ENCODE measurements at places on chromosomes 16 and 17.

DNA sequence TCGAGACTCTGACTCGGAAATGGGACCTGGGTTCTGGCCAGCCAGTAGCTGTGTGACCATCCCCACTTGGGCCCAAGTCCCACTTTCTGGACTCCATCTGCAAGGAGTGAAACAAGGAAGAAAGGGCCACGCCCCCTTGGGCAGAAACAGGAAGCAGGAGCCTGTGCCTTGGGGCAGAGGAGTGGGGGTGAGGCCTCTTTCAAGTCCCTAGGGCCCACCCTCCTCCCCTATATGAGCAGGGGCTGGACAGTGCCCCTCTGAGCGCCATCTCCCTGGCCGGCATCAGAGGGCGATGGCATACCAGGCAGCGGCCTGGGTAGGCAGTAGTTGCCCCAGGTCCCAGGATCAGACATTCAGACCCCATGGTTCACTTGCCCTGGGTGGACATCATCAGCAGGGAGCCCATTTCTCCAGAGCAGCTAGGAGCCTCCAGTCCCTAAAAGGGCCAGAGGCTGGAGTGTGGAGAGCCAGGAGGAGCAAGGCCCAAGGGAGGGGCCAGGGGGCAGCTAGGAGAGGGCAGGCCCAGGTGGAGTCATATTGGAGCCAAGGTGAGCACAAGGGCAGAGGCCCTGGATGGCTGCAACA lies 7.1 kb downstream of the BCAR1 start:
- DNase-seq = no peak

DNA sequence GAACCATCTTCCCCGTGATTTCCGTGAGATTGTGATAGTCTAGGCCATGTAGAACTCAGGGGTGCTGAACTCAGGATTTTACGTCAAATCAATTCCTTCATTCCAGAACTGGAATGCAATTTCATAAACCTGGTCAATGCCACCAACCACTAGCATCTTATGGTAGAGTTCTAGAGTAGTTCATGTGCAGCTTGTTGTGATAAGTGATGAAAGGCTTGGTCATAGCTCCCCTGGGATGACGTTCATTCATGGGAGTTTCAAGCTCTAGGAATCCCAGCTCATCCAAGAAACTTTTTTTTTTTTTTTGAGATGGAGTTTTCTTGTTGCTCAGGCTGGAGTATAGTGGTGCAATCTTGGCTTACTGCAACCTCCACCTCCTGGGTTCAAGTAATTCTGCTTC lies 3.7 kb upstream of the DPEP2 start:
- DNase-seq = no peak

- no peak for DNase-seq
These were observed 6.7 kb downstream of the CEP295NL start for GRCh38 chr17:78896091-78896833.

GRCh38 chr16:65988024-65988595 lies 378.4 kb upstream of the CDH5 start:
- DNase-seq = no peak

DNA sequence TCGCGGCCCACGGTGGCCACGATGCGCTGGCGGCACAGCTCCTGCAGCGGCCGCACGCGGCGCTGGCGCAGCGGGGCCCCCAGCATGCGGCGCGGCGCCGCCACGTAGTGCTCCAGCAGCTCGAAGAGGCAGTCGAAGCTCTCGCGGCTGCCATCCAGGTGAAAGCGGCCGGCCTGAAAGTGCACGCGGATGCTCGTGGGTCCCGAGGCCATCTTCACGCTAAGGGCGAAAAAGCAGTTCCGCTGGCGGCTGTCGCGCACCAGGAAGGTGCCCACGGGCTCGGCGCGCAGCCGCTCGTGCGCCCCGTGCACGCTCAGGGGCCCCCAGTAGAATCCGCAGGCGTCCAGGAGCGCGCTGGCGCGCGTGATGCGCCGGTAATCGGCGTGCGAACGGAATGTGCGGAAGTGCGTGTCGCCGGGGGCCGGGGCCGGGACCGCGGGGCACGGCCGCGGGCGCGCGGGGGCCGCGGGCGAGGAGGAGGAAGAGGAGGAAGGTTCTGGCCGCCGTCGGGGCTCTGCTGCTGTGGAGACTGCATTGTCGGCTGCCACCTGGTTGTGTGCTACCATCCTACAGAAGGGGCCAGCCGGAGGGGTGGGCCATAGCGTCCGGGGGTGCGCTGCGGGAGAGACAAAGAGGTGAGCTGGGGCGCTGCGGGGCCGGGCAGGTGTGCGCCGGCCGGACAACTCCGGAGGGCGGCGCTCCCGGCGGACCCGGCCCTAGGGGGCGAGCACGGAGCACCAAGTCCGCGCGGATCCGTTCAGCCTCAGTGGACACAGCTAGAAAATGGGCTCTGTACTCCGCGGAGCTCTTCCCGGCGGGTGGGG lies 879 bp downstream of the SOCS1 start:
- no peak for DNase-seq

- DNase-seq = no peak
These were observed 191.8 kb downstream of the PRKCA start for GRCh38 chr17:66494023-66494803.

DNA sequence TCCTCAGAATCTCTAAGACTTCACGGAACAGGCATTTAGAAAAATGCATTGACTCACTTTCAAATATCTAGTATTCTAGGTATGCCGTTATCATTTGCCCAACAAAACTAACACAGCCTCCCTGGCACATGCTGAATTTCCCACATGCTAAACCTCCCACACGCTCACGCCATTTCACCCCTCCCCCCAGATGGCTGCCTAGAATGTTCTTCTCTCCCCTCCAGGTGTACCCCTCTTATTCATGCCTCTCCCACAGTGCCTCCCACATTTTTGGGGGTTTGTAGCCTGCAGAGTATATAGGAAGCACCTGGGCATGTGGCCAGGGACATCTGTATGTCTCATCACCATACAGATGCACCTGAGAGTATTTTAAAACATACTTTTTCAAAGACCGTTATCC lies 38.2 kb upstream of the ICAM2 start:
- no peak for DNase-seq

- DNase-seq = no peak
These were observed 31.3 kb downstream of the ZCCHC14 start for GRCh38 chr16:87461466-87461991.

GRCh38 chr16:81482329-81483063 lies 37.9 kb downstream of the CMIP start:
- no peak for DNase-seq

GRCh38 chr16:57906382-57907316 lies 64.3 kb downstream of the CNGB1 start:
- no peak for DNase-seq

- no peak for DNase-seq
These were observed 150.4 kb downstream of the SPECC1 start for GRCh38 chr17:20159406-20160069.

DNA sequence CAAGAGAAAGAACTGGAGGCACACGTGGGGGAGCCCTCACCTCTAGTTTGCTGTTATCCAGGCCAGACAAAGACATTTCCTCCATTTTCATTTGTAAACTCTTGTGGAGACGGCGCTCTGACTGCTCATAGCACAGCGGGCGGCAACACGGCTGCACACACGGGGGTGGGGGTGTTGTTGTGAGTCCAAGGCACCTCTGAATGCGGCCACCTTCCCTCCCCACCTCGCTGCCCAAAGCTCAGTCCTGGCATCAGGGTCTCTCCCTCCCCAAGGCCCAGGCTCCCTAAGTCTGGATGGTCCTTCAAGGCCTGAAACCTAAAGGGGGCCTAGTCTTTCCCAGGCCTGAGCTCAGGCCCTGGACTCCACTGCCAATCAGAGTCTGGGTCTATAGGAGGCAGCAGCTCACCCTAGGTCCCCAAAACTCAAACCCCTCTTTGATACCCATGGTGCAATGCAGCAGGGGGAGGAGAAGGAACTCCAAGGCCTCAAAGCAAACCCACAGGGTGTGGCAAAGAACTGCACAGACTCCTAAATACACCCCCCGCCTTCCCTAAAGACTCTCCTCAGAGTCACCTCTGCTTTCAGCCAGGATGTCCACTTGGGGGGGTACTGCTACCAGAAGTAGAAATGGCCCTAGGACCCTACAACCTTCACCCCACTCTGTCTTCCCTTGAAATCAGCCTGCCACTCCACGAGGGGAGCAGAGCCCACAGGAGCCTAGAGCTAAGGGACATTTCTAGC lies 1.5 kb downstream of the ATXN7L3 start:
- no peak for DNase-seq

GRCh38 chr16:62404842-62405611 lies 368.8 kb upstream of the CDH8 start:
- DNase-seq = no peak

- DNase-seq = no peak
These were observed 223.2 kb upstream of the FOXF1 start for GRCh38 chr16:86286991-86287663.

GRCh38 chr17:45963283-45963682 lies 35.8 kb upstream of the STH start:
- no peak for DNase-seq

GRCh38 chr16:49619811-49620157 lies 236.1 kb downstream of the ZNF423 start:
- DNase-seq = no peak

DNA sequence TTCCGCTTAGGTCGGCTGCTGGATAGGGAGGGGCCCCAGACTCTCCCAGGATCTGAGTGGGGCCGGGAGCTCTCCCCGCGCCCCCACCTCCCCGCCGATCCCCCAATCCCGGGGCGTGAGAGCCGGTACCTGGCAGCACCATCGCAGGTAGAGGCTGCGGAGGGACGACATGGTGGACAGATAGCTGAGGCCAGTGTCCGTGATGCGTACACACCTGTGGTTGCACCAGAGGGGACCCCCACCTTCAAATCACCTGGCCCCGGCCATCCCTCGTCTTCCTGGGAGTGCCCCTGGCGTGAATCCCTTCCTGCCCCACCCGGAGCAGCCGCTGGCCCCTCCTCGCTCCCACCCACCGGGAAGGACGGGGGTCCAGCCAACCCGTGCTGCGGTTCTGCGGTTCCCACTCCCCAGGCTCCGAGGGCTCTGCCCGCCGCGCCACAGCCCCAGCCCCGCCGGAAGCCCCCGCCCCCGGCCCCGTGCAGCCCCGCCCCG lies 4.7 kb upstream of the WDR24 start:
- no peak for DNase-seq

DNA sequence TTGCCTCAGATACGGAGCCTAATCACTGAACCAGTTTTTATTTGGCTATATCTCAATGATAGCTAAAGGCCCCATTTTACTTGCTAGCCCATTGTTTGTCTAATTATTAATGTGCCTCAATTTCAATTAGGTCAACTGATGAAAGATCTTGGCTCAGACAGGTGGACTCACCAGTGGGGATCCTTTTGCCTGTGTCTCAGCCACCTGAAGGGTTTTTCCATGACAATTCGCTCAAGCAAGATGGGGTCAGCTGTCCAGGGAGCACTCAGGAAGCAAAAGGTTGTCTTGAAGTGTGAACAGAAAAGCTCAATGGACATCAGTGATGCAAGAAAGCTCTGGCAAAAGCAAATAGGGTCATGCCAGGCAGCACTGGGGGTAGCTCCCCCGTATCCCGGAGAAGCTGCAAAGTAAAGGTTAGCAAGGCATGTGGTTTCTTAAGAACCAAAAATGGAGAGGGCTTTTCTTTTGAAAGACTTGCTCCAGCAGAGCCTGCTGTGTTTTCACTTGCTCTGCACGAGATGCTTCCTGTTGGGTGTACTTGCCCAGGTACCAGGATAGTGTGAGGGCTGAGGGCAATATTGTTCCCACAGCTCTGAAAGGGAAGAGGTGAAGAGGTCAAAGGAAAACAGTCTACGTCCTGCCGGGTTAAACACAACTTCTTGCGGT lies 541.2 kb upstream of the CDH5 start:
- DNase-seq = no peak

DNA sequence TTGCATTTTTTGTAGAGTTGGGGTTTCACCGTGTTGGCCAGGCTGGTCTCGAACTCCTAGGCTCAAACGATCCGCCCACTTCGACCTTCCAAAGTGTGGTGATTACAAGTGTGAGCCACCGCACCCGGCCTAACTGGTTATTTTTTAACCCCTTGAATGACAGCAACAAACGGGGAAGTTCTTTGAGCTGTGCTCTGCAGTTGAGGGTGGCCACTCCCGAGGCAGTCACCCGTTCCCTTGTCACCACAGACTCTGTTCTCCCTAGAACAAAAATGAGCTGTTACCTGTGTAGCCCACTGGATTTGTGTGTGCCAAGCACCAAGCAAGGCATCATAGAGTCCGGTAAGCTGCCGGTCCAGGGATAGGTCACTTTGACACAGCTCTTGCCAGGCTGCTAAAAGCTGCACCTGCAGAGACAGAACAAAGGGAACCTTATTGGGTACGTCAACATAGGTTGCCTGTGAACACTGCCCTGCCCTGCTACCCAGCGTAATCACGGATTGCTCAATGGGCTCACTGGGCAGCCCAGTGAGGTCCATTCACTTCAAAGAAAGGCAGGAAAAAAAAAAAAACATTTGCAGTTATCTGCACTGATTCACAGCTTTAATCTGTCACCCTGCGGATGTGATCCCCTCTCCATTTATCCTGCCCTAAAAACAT lies 19.6 kb downstream of the COG7 start:
- no peak for DNase-seq

GRCh38 chr17:4900231-4901107 lies 1.1 kb downstream of the C17orf107 start:
- DNase-seq = no peak

DNA sequence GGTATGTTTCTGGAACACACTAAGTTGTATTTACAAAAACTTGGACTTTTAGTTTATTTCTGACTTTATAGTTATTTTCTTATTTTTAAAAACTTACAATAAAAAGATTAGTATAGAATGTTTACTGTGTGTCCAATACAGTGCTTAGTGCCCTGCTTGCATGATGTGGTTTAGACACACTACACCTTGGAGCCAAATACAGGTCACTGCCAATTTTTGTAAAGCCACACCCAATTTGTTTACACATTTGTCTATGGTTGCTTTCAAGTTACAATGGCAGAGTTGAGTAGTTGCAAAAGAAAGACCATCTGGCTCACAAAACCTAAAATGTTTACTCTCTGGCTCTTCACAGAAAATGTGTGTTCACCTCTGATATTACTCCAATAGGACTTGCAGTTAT lies 807.1 kb downstream of the KCNJ2 start:
- DNase-seq = no peak

GRCh38 chr17:6079155-6079888 lies 9.1 kb downstream of the WSCD1 start:
- DNase-seq = no peak

DNA sequence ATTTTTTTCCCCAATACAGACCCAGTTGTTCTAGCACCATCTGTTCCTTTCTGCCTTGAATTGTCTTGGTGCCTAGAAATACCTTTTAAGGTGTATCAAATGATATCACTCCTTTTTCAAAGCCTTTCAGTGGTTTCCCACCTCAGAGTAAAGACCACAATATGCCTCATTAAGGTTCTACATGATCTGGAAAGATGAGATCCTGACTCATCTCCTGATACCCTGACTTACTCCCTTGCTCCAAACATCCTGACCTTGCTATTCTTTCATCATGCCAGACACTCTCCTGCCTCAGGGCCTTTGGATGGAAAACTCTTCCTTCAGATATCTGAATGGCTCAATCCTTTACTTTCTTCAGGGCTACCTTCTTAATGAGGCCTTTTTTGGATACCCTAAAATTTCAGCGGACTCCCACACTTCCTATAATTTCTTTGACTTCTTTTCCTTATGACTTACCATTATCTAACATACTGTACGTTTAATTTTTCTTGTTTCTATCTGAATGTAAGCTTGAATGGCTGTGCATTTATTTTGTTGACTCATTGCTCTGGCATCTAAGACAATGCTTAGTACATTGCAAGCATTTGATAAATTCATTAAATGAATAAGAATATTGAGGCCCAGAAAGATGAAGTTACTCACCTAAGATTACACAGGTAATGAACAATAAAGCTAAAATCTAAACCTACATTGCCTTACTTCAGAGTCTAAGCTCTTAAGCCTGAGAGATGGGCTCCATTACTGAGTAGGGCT lies 19.2 kb downstream of the FLOT2 start:
- no peak for DNase-seq

- DNase-seq = no peak
These were observed 49.8 kb upstream of the KLHDC4 start for GRCh38 chr16:87815567-87815966.

All from stimulated activated CD4-positive, alpha-beta T cell treated with anti-CD3 and anti-CD28 coated beads, Interleukin-15, amount 100 ng/mL, for 48 hours (primary cell).